ENCODE measurements at places on chromosomes 13 and 19. TPM values are rescaled to one million over a fixed set of nuclear protein-coding genes. Genes with fewer than 3 reads are reported as not detected.
A peak's percentile ranks its signal among the peaks of the same experiment; 100 is the strongest.

- no peak for DNase-seq
Observed at GRCh38 chr19:16085115-16085514, 8.8 kb downstream of the TPM4 start.

GRCh38 chr13:113354831-113355610 lies 8.9 kb downstream of the GRTP1 start:
- DNase-seq: no peak

GRCh38 chr13:24661713-24662112 lies 18.5 kb upstream of the ATP12A start:
- no peak for DNase-seq

DNA sequence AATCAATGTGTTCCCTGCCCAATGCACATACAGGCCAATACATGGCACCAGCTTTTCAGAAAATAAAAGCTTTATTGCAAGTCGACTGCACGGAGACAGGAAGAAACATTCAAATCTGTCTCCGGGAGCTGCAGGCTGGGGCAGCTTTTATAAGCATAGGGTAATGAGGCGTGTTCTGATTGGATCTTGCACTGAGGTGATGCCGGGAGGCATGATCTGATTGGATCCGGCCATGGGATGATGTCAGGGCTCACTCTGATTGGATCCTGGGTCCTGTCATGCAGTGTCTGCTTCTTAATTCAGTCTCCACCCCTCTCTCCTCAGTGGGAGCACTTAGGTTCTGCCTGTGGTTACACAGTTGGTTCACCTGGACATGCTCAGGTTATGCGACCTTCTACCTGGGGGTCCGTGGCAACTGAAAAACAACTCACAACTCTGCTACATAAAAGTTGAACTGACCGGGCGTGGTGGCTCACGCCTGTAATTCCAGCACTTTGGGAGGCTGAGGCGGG lies 11.8 kb upstream of the FBN3 start:
- no peak for DNase-seq

DNA sequence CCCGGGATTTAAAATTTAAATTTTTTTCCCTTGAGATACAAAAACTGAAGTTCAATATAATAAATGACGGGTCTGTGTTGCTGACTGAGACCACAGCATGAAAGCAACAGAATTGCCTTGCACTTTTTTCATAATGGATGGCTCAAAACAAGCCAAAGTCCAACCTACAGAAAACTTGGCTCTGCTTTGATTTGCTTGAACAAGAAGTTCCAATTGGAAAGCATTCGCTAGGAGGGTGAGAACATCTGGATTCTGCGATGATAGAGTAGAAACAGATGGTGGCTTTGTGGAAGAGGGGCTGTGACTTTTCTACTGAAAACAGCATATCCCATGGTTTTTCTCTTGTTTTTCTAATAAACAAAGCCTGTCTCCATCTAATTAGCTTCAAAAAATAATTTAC lies 46.4 kb downstream of the THSD1 start:
- DNase-seq: no peak

DNA sequence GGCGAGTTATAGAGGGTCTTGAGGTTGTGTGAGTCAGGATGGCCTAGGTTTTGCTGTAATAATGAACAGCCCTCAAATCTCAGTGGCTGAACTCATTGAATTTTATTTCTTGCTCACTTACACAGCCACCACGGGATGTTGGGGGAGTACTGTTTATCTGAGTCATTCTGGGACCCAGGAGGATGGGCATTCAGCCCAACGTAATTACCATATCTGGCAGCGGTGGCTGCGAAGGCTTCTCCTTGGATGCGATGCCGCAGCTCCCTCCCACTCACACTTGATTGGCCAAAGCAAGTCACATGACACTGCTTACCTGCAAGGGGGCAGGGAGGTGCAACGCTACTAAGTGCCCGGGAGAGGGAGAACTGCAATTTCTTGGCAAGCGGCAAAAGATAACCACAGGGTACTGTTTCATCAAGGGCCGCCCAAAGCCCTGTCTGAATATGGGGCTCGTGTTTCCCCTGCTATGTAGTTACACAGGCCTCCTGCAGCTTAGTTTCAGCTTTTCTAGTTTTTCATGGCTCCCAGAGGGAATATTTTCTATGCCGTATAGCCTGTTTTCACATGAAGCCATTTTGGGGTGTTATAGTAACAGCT lies 19.9 kb downstream of the ZSWIM9 start:
- no peak for DNase-seq

GRCh38 chr19:42324655-42325307 lies 654 bp upstream of the MEGF8 start:
- peak; percentile 36 for DNase-seq

GRCh38 chr19:39060171-39060570 lies 24.0 kb upstream of the ACP7 start:
- DNase-seq: no peak

DNA sequence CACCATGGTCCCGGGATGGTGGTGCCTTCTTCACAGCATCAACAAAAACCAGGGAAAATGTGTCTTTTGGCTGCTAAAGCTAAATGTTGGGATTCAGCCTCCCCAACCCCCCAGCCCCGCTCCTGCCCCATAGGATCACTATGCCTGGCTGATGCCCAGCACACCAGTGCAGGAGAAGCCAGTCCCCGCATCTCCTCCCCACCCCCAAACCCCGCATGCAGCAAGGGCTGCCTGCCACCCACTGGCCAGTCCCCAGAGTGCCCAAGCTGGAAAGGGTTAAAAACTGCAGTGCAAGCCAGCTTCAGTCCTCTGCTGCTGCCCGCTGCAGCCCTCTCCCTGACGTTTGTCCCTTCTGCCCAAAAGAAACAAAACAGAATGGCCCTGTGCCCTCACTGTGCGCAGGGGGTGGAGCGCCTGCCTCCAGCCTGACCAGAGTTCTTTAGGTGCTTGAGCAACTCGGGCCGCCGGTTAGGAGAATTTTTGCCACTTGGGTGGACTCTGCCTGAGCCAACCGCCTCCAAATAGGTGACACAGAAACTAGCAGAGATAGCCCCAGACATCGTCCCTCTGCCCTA lies 3.7 kb downstream of the CALM3 start:
- no peak for DNase-seq

ATP8A2 gene
- total RNA-seq: 0.42 TPM

ZNF121 gene
- total RNA-seq: 22.8 TPM

Measured in left colon (tissue), 2 donors.